ENCODE measurements at places on chromosomes 1 and 21.

- DNase-seq: no peak
Observed at GRCh38 chr1:241997401-241997998, 1.4 kb downstream of the MAP1LC3C start.

- DNase-seq: no peak
Observed at GRCh38 chr1:41447995-41448770, 36.3 kb downstream of the EDN2 start.

GRCh38 chr1:216606047-216606637, 117.1 kb downstream of the ESRRG start:
- DNase-seq: no peak

DNA sequence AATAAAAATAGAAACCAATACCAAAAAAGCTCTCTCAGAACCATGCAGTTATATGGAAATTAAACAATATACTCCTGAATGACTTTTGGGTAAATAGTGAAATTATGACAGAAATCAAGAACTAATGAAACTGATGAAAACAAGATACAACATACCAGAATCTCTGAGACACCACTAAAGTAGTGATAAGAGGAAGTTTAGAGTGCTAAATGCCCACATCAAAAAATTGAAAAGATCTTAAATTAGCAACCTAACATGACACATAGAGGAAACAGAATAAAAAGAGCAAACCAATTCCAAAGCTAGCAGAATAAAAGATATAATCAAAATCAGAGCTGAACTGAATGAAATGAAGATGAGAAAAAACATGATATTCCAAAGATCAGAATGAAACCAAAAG, 430.9 kb downstream of the LTN1 start:
- no peak for DNase-seq

DNA sequence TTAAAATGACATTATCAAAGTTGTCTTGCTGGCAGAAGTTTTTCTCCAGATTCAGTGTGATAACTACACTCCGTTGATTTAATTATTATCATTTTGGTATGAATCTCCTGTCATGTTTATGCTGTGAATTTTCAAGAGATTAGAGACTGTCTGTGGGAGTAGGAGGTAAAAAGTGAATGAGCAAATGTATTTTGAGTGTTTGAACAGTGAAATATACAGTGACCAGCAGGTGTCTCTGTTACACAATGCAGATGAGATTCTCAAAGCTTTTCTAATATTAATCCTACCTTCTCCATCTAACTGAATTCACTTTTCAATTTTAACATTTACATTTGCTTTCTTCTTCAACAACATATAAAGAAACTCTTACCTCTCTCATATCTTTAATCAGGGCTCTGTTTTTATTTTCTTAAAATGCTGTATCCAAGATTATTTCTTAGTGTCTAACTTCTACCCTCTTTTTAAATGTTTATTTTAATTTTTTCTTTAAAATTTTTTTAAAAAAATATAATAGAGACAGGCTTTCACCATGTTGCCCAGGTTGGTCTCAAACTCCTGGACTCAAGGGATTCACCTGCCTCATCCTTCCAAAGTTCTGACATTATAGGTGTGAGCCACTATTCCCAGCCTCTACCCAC, 20.9 kb upstream of the HSPA13 start:
- no peak for DNase-seq

DNA sequence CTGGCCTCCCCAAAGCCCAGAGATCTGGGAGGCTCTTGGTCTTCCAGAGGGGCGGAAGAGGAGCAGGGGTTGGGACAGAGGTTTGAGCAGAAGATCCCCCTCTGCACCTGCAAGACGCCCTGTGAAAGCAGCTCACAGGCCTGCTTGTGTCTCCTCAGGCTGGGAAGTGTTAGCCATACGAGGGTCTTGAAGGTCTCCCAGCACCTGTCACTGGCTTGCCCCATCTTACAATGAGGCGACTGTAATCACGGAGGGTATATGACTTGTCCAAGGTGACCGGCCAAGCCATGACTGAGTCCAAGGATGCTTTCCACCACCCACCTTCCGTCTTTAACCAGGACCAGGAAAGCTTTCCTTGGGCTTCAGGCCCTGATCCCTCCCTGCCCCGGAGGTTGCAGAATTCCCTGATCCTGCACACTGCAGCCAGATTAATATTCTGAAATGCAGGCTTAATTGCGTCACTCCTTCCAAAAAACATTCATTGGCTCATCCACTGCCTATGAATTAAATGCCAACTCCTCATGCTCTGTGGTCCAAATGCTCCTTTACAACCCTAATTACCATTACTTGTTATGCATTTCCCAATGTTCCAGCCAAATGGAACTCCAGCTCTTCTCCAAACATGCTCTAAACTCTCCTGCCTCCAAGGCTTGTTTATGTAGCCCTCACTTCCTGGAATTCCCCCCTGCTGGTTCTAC, 64.0 kb downstream of the DDX20 start:
- DNase-seq: no peak

GRCh38 chr1:231279081-231279480, 38.1 kb downstream of the GNPAT start:
- no peak for DNase-seq

- DNase-seq: no peak
Observed at GRCh38 chr1:2787163-2787911, 14.2 kb downstream of the TTC34 start.

DNA sequence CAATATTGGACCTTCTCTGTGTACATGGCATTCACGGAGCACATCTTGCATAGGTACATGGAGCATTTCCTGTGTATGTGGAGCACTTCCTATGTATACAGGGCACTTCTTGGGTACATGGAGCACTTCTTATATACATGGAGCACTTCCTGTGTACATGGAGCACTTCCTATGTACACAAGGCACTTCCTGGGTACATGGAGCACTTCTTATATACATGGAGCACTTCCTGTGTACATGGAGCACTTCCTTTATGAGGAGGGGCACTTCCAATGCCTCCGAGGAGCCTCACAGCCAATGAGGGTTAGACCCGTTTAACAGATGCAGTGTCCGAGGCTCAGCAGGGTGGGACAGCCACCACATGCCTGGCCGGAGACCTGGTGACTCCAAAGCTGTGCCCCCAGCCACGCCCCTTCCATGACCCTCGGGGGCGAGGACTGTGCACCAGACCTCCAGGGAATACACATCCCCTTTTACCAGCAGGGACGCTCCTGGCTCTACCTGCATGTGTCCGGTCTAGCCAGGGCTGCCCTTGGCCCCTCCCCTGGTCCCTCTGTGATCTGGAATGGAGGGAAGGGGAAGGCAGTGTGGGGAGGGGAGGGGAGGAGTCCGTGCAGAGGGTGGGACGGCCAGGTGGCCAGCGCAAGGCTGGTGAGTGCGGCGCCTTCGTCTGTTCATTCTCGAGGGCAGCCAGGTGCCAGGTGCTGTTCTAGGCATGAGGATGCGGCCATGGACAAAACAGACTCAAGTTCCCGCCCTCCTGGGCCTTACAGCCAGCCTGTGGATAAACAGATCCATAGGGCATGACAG, 195.1 kb upstream of the TMEM51 start:
- no peak for DNase-seq

DNA sequence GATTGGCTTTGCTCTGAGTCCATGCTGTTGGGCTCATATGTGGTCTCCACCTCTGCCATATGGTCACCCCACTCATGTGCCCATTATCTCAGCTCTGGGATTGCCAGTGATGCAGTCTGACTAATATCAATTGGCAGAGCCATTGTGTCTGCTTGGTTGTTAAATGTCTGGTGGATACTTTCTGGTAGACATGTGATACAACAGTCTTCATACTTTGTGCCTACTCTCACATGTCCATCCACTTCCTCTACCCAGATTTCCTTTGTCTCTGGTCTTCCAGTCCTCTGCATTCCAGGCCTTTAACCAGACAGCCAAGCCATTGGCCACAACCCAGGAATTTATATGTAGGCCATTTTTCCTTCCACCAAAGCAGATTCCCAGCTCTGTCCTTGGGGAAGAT, 30.8 kb upstream of the DIPK1A start:
- DNase-seq: no peak

- no peak for DNase-seq
Observed at GRCh38 chr1:57229076-57229475, 194.8 kb downstream of the DAB1 start.

Data from activated CD4-positive, alpha-beta T cell treated with anti-CD3 and anti-CD28 coated beads, Interleukin-2, amount 50 U/mL, for 48 hours (primary cell).